Uterus (tissue), 4 donors: ENCODE measurements at places on chromosomes 16 and 17. TPM values are rescaled to one million over a fixed set of nuclear protein-coding genes. Genes with fewer than 3 reads are reported as not detected.

The KCNH4 gene
- total RNA-seq: not detected

The TBC1D3C gene
- 0.35 TPM for total RNA-seq

The PDILT gene
- not detected for total RNA-seq

The TMEM98 gene
- 165 TPM for total RNA-seq

The ATP1B2 gene
- 6.6 TPM for total RNA-seq

The MMD gene
- total RNA-seq: 11.9 TPM

The SLC6A2 gene
- total RNA-seq: 2.1 TPM

The LGALS9B gene
- not detected for total RNA-seq

GRCh38 chr17:40538019-40538935 lies 27.0 kb downstream of the CCR7 start:
- peak; percentile 40 for DNase-seq

- peak; percentile 72 for DNase-seq
These were observed 6.8 kb downstream of the MYO1C start for GRCh38 chr17:1485423-1486376.

- no peak for DNase-seq
These were observed 113.2 kb downstream of the SPECC1 start for GRCh38 chr17:20122254-20122879.

DNA sequence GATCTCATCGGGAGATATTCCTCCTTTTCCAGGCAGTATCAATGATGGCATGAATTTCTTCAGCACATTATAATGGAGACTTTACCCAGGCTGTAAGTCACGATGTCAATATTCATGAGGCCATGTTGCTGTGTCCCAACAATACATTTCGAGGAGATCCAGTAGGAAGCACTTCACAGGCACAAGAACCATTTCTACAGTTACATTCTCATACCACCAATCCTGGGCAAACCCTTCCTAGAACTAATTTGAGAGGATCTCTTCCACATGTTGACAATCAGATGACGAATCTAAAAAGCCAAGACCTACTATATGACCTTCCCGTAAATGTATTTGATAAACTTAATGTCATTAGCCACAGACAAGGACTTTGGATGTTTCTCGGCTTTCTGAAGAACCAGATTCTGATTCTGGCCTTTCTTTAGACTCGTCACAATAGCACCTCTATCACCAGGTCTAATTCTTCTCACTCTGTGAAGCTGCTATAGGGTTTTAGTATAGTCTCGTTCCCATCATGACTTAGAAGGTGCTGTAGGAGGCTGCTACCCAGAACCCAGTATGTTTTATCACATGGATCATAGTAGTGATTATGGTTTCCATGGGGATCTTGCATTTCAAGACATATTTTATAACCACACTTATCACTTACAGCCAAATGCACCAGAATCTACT lies 40.2 kb downstream of the C16orf87 start:
- DNase-seq: no peak

DNA sequence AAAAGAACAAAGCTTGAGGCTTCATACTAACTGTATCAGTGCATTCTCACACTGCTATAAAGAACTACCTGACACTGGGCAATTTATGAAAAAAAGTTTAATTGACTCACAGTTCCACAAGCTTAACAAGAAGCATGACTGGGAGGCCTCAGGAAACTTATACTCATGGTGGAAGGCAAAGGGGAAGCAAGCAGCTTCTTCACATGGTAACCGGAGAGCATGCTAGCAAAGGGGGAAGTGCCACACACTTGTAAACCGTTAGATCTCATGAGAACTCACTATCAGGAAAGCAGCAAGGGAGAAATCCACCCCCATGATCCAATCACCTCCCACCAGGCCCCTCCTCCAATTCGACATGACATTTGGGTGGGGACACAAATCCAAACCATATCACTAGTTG lies 25.3 kb downstream of the CTRB2 start:
- DNase-seq: no peak

DNA sequence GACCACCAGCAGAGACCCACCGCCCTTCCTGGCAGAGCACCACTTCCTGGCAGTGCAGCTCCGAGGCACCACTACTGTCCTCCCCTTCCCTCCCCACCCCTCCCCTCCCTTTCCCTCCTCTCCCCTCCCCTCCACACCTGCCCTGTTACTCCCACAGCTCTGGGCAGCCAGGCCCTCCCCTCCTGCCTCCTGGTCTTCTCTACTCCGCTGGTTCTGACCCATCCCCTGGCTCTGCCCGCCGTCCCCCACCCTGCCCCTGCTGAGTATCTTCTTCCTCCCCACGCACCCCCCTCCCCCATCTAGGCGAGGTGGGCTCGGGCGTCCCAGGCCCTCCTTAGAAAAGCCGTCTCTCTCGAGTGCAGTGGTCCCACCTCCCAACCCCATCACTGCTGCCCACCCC lies 77.7 kb downstream of the AMFR start:
- no peak for DNase-seq

DNA sequence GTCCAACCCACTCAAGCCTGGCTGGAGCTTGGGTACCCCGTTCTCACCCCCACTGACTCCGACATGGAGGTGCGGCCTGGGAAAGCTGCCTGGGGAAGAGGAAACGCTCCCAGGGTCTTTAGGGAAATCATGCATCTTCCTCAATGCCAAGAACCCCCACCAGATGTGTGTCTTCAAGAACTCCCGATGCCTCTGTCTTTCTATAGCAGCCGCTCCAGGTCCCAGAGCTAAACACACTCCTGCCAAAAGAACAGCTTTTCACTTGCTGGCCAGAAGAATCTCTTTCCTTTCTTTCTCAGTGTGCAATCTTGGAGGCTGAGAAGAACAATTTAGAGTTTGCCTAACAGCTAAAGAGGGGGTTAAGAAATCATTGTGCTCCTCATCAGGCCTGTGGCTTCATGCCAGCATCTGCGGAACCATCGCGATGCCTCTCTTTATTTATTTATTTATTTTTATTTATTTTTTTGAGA lies 41.1 kb upstream of the MTSS2 start:
- DNase-seq: peak; percentile 69

DNA sequence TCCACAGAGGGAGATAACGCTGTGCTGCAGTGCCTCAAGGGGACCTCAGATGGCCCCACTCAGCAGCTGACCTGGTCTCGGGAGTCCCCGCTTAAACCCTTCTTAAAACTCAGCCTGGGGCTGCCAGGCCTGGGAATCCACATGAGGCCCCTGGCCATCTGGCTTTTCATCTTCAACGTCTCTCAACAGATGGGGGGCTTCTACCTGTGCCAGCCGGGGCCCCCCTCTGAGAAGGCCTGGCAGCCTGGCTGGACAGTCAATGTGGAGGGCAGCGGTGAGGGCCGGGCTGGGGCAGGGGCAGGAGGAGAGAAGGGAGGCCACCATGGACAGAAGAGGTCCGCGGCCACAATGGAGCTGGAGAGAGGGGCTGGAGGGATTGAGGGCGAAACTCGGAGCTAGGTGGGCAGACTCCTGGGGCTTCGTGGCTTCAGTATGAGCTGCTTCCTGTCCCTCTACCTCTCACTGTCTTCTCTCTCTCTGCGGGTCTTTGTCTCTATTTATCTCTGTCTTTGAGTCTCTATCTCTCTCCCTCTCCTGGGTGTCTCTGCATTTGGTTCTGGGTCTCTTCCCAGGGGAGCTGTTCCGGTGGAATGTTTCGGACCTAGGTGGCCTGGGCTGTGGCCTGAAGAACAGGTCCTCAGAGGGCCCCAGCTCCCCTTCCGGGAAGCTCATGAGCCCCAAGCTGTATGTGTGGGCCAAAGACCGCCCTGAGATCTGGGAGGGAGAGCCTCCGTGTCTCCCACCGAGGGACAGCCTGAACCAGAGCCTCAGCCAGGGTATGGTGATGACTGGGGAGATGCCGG lies 769 bp downstream of the CD19 start:
- no peak for DNase-seq

DNA sequence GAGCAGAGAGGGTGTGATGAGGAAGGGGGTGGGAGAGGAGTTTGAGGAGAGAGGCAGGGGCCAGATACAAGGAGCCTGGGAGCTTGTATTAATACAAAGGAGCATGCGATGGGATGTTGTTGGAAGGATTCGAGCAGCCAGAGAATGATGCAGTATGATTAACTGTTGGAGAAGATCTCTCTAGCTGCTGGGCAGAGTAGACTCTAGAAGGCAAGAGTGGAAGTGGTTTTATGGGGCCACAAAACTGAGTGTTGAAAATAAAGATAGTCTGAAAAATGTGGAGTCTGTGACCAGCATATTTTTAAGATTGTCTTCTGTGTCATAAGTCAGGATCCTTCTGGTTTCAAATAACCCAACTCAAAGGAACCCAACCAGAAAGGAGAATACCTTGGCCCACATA lies 98.3 kb downstream of the MSI2 start:
- no peak for DNase-seq

DNA sequence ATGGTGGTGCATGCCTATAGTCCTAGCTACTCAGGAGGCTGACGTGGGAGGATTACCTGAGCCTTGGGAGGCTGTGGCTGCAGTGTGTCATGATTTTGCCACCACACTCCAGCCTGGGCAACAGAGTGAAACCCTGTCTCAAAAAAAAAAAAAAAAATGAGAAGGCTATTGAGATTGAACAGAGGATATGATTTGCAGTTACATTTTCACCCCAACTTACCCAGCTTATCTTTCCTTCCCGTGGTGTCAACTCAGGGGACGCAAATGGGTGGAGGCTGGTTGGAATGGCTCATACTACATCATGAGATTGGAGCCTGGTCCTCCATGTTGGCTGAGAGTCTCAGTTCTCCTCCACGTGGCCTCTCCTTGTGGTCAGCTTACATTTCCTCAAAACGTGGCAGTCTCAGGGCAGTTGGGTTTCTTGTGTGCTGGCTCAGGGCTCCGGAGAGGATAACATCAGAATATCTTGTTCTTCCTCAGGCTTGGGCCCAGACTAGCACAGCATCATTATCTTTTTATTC lies 17.2 kb upstream of the NSMCE1 start:
- no peak for DNase-seq

DNA sequence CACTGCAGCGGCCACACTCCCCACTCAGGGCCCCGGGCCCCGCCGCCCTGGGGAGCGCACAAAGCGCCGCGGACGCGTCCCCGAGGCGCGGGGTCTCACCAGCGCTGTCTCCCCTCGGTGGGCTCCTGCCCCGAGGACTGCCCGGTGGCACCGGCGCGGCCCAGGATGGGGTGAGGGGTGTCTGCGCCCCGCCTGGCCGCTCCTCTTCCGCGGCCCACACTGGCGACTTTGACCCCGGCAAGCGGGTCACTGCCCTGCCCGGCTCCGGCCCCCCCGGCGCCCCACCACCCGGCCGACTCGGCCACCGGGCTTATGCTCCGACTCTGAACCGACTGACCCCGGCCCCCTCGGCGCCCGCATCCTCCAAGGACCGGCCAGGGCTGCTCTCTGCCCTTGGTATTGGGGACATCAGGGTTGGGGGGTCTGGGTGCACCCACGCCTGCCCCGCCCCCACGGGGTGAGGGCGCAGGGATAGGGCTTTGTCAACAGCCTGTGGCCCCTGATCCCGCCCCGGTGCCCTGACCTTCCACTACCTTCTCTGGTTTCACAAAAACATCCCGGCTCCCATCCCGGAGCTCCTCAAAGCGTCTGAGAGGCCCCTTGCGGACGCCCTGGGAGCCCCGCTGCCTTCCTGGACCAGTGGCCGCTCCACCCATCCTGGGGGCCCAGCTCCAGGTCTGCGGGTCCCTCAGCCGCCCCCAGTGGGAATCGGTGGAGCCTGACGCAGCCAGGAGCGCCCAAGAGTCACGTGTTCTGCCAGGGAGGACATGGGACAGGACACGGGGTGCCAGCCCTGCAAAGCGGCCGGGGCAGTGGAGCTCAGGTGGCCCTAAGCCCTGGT lies 829 bp downstream of the GCGR start:
- no peak for DNase-seq

DNA sequence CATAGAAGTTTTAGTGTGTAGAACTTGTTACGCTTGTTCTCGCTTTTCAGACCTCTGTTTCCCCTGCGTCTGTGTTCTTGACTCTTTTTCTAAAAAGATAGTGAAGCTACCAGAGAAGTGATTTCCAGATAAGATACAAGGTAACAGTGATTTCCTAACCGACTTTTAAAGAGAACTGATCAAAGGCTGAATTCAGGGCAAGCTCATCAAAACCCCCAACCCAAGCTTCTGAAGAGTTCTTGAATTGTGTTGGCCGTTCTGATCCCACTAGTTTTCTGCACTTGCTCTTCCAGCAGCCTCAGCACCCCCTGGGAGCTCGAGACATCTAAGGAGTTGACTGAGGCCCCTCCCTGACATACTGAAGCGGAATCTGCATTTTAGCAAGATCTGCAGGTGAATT lies 12.7 kb upstream of the NSMCE1 start:
- no peak for DNase-seq

GRCh38 chr16:8391257-8391656 lies 199.1 kb downstream of the TMEM114 start:
- no peak for DNase-seq

- DNase-seq: no peak
These were observed 56.9 kb downstream of the WWP2 start for GRCh38 chr16:69818891-69819545.

DNA sequence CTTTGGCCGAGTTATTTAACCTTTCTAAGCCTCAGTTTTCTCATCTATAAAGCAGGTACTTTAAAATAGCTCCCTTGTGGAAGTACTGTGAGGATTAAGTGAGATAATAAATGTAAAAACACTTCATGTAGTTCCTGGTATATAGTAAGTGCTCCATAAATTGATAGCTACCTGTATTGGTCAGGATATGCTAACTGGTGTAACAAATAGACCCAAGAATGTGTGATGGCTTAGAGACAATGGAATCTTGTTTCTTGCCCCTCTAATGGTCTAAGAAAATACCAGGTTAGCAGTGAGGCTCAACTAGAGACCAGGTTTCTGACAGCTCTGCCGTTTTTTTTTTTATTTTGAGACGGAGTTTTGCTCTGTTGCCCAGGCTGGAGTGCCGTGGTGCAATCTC lies 29.8 kb downstream of the CCR7 start:
- no peak for DNase-seq

DNA sequence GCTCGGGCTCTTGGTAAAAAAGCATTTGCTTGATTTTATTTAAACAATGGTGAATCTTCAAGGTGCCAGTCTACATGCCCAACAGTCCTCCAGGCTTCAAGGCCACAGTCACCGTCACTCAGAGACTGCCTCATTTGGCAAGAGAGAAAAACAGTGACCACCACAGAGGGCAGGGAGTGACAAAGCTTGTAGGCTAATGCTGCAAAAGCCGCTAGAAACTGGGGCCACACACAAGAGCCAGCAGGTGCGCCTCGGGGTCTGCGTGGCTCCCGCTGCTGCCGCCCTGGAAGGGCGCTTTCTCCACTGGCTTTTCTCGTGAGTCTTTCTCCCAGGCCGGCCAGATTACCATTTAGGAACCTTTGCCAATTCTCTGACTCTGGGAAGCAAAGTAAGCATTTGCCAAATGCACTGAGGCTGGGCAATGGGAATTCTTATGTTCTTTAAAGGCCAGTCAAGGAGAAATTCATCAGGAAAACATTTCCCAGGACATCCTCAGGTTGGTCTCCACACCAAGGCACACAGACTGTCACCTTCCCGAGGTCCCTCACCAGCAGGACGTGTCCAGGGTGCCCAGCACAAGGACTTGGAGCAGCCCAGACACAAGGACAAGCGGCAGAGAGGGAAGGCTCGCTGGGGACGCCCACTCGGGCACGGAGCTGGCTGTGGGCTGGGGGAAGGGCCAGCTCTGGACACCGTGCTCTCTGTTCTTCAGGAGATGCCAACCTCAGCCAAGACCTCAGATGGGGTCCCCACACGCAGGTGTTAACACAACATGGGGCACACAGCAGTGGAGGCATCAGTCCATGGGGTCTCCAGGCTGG lies 12.5 kb upstream of the C16orf95 start:
- no peak for DNase-seq

- DNase-seq: no peak
These were observed 25.1 kb downstream of the NUP93 start for GRCh38 chr16:56755038-56755437.
